ENCODE measurements at places on chromosomes 7 and 10.

GRCh38 chr7:105623378-105623777, 42.1 kb upstream of the EFCAB10 start:
- DNase-seq, result no peak

GRCh38 chr10:70448236-70448635, 6.8 kb upstream of the NODAL start:
- DNase-seq, result no peak

DNA sequence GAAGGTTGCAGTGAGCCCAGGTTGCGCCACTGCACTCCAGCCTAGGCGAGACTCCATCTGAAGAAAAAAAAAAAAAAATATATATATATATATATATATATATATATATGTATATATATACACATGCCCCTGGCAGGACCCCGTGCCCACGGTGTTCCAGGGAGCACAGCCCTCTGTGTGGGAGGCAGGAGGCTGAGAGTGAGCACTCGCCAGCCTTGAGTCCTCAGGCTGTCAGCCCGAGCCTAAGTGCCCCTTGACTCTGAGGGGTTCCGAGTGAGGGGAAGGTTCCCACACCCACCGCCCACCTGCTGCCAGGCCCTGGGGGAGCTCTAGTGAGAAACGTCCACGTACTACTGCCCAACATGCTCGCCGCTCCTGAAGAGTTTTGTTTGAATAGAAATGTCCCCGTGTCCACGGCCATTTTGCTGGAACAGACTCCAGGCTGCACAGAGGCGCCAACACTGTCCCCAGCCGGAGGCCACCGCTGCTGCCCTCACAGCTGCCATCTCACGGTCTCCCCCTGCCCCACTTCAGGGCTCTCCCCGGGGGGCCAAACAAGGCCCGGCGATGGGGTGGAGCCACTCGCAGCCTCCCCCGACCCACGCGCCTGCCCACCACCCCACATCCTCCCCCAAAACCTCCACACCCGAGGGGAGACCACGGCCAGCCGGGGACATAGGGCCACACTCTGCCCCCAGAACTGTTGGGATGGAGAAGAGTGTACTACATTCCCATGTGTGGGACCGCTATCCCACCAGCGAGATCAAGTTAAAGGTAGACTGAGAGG, 62.8 kb upstream of the EBF3 start:
- DNase-seq, result no peak

- peak; percentile 71 for DNase-seq
Observed at GRCh38 chr7:100966542-100967291, 2.6 kb upstream of the MUC12 start.

DNA sequence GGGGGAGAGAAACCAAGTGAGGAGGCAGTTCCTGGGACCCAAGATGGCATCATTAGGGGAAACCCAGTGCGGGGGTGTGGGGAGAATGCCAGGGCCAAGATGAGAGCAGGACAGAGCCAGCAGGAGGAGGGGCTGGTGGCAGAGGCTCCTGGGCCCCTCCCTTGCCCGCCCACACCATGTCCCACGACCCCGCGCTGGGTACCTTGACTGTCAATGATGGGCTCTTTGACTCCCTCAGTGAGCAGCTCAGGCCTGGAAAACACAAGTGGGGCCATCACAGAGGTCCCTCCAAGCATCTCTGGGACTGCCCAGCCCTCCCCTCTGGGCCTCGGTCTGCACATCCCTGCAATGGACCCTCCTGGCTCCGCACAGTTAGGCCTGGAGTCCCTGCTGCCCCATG, 75.4 kb downstream of the RABGEF1 start:
- DNase-seq, result no peak

DNA sequence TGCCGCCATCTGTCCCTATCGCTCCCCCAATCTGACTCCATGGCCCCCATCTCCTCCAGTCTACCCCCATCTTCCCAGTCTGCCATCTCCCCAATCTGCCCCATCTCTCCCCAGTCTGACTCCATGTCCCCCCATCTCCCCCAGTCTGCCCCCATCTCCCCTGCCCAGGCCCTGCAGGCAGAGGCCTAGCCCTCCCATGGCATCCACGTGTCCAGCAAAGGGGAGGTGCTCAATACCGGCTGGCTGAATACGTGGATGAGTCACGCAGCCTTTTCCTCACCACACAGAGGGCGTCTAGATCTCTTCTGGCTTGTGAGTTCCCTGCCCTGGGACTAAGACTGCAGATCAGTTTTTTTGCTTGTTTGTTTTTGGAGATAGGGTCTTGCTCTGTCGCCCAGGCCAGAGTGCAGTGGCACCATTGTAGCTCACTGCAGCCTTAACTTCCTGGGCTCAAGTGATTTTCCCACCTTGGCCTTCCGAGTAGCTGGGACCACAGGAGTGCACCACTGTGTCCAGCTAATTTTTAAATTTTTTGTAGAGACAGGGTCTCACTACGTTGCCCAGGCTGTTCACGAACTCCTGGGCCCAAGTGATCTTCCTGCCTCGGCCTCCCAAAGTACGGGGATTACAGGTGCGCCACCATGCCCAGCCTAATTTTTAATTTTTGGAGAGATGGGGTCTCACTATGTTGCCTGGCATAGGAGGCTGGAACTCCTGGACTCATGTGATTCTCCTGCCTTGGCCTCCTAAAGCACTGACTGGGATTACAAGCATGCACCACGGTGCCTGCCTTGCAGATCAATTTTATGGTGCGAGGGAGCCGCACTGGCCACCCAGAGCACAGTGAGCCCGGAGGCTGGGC, 15.3 kb upstream of the GPR146 start:
- peak; percentile 97 for DNase-seq

GRCh38 chr10:132487241-132488135, 50.1 kb upstream of the INPP5A start:
- no peak for DNase-seq

- no peak for DNase-seq
Observed at GRCh38 chr7:1210321-1210978, 22.2 kb upstream of the UNCX start.

DNA sequence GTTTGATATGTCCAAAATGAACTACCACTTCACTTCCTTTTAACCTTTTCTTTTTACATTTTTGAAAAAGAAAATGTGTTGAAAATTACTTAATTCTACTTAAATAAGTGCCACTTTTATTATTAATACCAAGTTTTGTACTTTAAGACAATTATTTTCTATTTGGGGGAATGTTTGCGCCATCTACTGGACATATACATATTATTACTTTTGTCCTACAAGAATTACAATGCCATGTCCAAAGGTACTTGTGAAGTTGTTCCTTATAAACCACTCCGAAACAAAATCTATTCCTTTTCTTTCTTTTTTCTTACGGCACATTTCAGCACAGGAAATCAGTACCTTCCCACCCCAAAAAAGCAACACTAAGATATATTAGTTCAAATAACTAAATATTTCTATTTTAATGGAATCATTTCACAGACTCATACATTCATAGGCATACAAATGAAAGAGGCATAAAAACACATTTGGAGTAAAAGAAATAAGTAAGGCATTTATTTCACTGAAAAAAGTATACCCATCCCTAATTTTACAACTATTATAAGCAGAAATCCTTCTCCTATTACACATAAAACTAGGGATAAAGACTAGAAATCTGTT, 169.9 kb downstream of the RNF133 start:
- DNase-seq, result peak; percentile 49

GRCh38 chr10:97376413-97376812, 24.7 kb downstream of the RRP12 start:
- no peak for DNase-seq

DNA sequence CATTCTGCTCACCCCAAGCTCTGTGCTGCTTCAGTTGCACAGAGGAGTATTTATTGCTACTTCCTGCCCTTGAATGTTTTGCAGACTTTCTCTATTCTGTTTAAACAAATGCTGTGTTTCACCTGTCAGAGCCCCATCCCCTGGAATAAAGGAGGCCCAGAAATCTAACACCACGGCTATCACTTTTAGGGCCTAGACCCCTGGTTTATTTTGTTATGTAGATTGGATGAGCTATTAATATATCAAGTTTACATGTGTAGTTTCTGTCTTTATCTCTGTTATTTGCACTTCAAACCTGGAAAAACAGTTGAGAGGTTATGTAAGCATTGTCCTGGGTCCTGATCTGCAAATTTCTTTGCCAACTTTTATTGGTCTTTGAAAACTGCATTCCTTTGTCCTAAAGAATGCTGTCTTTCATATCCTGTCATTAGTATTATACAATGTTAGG, 630.1 kb downstream of the PARD3 start:
- no peak for DNase-seq

GRCh38 chr7:20112696-20113095, 104.5 kb downstream of the MACC1 start:
- DNase-seq, result no peak

- DNase-seq, result no peak
Observed at GRCh38 chr10:114559636-114560035, 98.4 kb downstream of the ABLIM1 start.

GRCh38 chr10:98848361-98848760, 387.3 kb downstream of the HPSE2 start:
- DNase-seq, result peak; percentile 34

DNA sequence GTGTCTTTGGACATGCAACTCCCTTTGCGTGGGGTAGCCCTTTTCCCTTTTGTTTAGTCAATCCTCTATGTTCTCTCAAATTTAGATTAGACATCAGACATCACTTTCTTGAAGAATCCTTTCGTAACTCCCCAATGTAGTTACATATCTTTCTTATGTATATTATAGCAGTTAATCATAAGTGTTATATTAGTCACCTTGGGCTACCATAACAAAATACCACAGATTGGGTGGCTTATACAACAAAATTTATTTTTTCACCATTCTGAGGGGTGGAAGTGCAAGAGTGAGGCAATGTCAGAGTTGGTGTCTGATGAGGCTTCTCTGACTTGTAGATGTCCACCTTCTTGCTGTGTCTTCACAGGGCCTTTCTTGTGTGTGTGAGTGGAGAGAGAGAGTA, 105.7 kb downstream of the PHTF2 start:
- no peak for DNase-seq

- DNase-seq, result no peak
Observed at GRCh38 chr10:13632884-13633440, 46.2 kb downstream of the PRPF18 start.

- DNase-seq, result peak; percentile 78
Observed at GRCh38 chr10:101018600-101019439, 12.1 kb downstream of the PDZD7 start.

GRCh38 chr10:58173391-58173790, 94.3 kb downstream of the IPMK start:
- DNase-seq, result no peak
